NCI-H2171 treated with DMSO at 0.1 percent for 48 hours (cell line): ENCODE measurements at places on chromosomes 7 and 10.
A peak's percentile ranks its signal among the peaks of the same experiment; 100 is the strongest.

GRCh38 chr7:48173756-48174382 lies 2.6 kb downstream of the ABCA13 start:
- DNase-seq: no peak

- no peak for DNase-seq
Measured at GRCh38 chr10:19302117-19302516, 253.5 kb downstream of the MALRD1 start.

DNA sequence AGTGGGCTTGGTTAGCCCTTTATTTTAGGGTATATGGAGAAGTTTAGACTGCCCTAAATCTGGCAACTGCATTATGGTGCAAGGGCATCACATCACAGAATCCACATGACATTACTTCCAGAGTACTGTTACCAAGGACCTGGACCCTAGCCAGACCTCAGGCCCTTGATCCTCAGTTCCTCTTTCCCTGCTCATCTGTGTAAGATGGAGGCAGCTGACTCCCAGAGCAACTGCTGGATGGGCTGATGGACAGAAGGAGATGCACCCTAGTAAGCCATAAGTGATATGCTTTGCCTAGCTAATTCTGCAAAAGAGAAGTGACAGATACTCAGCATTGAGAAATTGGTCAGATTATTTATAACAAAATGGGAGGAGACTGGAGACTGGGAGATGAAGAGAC lies 131.7 kb downstream of the DYNC1I1 start:
- no peak for DNase-seq

DNA sequence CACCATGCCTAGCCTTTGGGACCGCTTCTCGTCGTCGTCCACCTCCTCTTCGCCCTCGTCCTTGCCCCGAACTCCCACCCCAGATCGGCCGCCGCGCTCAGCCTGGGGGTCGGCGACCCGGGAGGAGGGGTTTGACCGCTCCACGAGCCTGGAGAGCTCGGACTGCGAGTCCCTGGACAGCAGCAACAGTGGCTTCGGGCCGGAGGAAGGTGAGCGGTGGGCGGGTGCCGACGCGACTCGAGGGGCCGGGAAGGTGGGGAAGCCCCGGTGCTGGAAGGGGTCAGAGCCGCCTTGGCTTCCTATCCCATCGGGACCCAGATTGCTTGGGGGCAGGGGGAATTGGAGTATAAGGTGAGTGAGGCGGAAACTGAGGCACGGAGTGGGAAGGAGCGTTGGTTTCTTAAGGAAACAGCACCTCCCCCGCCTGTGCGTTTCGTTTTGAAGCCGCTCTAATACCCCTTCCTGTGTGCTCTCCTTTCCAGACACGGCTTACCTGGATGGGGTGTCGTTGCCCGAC lies 547 bp downstream of the DDIT4 start:
- no peak for DNase-seq

- DNase-seq: peak; percentile 17
Measured at GRCh38 chr10:130363051-130363450, 226.9 kb downstream of the GLRX3 start.

GRCh38 chr10:97157578-97158095 lies 28.1 kb downstream of the SLIT1 start:
- DNase-seq: no peak

- no peak for DNase-seq
Measured at GRCh38 chr7:149267733-149268132, 5.7 kb downstream of the ZNF783 start.

- no peak for DNase-seq
Measured at GRCh38 chr10:14016931-14017333, 313.8 kb downstream of the FRMD4A start.

GRCh38 chr10:17586821-17587234 lies 30.3 kb downstream of the HACD1 start:
- no peak for DNase-seq

DNA sequence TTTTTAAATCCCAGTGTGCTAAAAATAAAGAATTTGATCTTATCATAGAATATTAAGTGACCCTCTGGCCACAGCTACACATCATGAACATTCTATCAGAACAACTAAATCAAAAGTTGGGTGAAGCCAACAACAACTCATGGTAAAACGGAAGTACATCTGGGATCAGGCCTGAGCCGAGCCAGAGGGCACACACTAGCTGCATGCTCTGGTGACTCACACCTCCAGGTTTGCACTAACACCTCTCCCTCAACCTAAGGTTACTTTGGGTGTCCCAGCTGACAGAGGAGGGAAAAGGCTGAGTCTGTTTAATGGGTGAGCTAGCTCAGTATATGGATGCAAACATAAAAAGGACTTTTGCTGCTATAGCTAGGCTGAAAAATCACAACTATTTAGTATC lies 281.6 kb downstream of the HGF start:
- DNase-seq: no peak

DNA sequence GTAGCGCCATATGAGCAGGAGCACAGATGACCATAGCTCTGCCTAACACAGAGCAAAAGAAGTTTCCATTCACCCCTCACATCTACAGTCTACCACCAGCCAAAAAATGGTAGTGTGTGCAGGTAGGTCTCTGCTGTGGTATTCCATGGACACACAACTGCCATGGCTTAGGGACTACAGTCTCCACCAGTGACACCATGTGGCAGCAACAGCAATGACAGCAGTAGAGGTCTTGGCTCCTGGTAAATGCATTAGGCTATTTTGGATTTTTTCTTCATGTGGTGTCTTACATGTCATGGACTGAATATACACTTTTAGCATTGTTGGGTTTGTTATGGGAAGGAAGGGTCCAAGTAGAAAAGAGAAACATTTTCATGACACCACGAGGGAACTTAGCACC lies 70.1 kb upstream of the CABCOCO1 start:
- DNase-seq: peak; percentile 9

DNA sequence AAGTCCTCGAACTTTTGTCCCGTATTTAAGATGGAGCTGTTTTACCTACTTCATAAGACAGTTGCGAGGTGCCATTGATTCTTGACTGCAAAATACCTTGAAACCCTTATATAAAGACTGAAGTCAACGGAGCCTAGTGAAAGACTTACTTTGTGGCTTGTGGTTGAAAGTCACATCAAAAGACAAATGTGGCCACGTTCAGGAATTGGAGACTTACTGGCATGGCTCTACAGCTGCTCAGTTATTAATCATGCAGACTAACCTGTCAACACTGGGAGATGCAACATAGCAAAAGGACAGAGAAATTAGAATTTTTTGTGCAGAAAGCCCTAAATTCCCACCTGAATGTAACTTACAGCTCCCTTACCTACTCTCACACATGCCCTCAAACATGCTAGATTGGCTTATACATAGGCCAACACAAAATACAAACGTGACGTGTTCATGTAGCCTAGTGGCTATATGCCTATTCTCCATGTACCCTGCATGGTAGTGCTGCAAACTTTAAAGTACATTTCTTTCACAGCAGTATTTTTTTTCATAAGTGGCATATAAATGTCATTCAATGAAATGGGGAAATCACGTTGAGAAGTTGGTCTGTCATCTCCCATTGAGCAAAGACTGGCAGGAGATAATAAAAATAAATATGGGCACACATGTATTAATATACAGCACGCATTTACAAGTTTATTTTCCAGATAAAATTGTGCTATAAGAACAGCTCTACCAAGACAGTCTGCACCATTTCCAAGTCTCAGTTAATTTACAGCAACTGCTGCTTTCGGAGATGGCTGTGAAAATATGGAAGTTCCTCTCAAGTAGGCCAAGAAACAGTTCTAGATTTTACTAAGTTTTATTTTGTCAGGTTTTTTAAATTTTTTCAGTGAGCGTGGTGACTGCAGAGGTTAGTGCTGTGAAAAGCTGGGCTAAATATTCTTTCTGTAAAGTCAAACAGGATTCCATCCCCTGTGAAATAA lies 170.4 kb upstream of the C7orf33 start:
- no peak for DNase-seq

- DNase-seq: no peak
Measured at GRCh38 chr10:55509168-55509567, 708.1 kb upstream of the PCDH15 start.

DNA sequence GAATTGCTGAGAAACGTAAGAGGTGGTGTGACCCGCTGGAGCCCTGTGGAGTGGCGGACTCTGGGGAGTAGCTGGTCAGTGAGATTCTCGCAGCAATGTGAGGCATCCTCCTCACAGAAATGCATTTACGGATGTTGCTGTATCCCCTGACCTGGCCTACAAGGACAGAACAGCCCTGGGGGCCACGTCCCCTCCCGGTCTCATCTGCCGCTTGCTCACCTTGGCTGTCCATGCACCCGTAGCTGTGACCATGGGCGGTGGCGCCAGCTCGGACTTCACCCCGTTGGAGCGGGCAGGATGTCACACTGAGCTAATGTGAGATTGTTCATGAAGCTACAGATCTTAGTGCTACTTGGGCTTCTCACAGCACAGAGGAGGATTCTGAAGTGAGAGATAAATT lies 193.8 kb downstream of the EBF3 start:
- no peak for DNase-seq

- no peak for DNase-seq
Measured at GRCh38 chr10:57494486-57494885, 773.2 kb downstream of the IPMK start.

- DNase-seq: no peak
Measured at GRCh38 chr10:103350175-103350516, 794 bp downstream of the PCGF6 start.

GRCh38 chr10:59175538-59176240 lies 754 bp upstream of the PHYHIPL start:
- no peak for DNase-seq

- no peak for DNase-seq
Measured at GRCh38 chr7:41415471-41416207, 287.3 kb downstream of the INHBA start.

GRCh38 chr10:22010973-22011408 lies 7.5 kb upstream of the DNAJC1 start:
- peak; percentile 9 for DNase-seq

GRCh38 chr10:6170638-6171037 lies 32.1 kb upstream of the PFKFB3 start:
- no peak for DNase-seq

DNA sequence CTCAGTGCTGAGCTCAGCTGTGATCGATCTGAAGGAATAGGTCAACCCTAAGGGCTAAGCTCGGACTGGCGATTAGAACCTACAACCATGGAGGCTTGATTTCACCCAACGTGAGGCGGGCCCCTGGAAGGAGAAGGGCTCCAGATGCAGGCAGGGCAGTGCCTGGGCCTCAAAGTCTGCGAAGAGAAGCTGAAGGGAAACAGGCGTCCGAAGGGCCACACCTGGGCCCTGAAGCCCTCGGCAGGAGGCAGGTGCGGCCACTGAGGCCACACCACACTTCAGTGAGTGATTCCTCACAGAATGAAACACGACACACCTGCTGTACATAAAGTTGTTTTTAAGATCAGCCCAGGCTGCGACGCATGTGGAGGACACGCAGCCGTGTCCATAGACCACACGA lies 198.7 kb downstream of the PTPRN2 start:
- no peak for DNase-seq

DNA sequence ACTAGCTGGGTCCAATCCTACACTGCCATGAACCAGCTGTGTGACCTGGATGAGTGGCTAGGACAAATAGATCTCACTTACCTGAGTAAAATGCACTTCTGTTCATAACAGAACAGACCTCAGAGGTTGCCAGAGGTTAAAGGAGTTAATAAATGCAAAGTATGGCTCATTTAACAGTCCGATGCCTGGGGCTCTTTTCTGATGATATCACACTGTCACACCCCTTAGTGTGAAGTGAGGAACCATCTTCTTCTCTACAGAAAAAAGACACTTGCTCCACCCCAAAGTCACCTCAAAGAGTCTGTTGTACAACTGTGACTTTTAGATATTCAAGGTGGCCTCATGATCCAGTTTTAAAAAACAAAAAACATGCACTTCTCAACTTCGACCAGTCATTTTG lies 21.5 kb upstream of the TARP start:
- DNase-seq: no peak

DNA sequence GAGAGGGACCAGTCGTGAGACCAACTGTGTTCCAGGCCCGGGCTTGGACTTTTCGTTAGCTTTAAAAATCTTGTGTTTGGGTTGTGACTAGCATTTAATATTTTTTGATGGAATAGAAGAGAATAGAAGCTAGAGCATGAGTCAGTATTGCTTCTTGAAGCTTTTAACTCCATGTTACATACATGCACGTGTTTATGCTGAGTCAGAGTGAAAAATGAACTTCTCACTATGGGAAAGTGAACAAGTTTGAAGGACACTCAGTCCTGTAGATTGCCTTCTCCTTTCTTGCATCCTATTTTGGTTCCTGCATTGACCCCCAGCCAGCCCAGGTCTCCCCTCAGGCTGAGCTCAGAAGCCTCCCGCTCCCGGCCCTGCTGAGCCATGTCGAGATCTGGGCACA lies 31.8 kb downstream of the GHRHR start:
- DNase-seq: no peak

GRCh38 chr7:139582671-139583155 lies 59.2 kb downstream of the CLEC2L start:
- DNase-seq: no peak

GRCh38 chr10:54745436-54745835 lies 55.6 kb downstream of the PCDH15 start:
- DNase-seq: no peak

- no peak for DNase-seq
Measured at GRCh38 chr7:46996972-46997371, 584.9 kb downstream of the TNS3 start.

- DNase-seq: peak; percentile 62
Measured at GRCh38 chr10:120086066-120086465, 193.5 kb downstream of the SEC23IP start.

DNA sequence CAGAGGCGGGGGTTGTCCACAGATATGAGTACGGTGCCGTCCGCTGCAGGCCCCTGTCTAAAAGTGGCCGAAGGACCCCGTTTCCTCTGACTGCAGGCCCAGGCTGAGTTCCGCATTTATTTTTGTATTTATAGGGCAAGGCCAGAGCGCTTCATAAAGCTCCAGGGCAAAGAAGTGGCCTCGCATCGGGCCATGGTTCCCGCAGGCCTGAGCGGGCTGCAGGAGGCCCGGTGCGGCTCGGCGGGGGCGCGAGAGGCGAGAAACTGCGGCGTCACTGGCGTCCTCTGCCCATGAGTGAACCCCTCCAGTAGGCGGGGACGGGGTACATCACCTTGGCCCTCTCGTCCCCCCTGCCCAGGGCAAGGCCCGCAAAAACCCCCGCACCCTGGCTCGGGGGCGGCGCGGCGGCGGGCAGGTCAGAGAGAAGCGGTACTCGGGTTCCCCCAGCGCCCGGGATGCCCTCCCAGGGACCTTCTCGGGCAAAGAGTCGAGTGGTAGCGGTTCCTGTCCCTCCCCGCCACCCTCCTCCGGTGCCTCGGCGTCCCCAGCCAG lies 355.7 kb downstream of the DNAJB6 start:
- DNase-seq: no peak

- peak; percentile 19 for DNase-seq
Measured at GRCh38 chr10:81081887-81082620, 544.4 kb downstream of the SH2D4B start.

GRCh38 chr10:95245425-95246055 lies 45.3 kb downstream of the PDLIM1 start:
- DNase-seq: peak; percentile 54

GRCh38 chr10:122062831-122063674 lies 74.1 kb downstream of the TACC2 start:
- DNase-seq: peak; percentile 47

DNA sequence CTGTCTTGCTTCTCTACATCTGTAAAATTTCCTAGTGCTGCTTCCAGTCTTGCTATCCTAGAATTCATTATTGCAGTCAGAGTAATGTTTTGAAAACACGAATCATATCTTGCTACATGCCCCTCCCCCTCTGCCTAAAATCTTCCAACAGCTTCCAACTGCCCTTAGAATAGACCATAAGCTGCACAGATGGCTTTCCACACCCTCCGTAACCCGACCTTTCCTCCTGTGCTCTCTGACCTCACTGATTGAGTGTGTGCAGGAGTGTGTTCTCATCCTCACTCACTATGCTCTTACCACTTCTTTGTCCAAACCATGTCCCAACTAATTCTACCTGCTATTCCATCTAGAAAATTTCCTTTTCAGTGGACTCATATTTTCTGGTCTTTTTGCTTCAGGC lies 121.2 kb upstream of the ANKRD1 start:
- peak; percentile 83 for DNase-seq
